ENCODE measurements at places on chromosomes 3 and 15.

DNA sequence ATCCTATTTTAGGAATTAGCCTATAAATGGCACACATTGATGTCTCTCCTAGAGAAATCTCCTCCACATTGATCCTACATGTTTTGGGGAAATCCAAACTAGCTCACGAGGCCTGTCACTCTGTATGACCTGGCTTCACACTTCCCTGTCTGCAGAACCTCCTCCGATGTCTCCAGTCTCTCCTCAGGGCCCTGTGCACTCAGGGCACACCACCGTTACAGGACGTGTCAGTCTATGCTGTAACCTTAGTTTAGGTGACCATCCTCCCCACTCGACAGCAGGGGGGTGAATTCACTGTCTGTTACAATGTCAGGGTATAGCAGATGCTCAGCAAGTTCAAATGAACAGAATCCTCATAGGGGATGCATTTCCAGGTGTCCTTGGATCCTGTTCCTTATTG, 249.1 kb downstream of the OCA2 start:
- H3K4me3 ChIP-seq, result no peak overlapping the region
- no peak for DNase-seq
- H3K27me3 ChIP-seq, result no peaks in the 10 kb centered on the region
- H3K36me3 ChIP-seq, result no peaks in the 10 kb centered on the region
- H3K4me1 ChIP-seq, result no peaks in the 10 kb centered on the region

GRCh38 chr3:45647148-45647619, 42.0 kb upstream of the SACM1L start:
- H3K27me3 ChIP-seq, result no peaks in the 10 kb centered on the region
- H3K4me1 ChIP-seq, result peaks cover 18% of the 10 kb centered on the region
- no peaks in the 10 kb centered on the region for H3K36me3 ChIP-seq
- no peak overlapping the region for H3K4me3 ChIP-seq

DNA sequence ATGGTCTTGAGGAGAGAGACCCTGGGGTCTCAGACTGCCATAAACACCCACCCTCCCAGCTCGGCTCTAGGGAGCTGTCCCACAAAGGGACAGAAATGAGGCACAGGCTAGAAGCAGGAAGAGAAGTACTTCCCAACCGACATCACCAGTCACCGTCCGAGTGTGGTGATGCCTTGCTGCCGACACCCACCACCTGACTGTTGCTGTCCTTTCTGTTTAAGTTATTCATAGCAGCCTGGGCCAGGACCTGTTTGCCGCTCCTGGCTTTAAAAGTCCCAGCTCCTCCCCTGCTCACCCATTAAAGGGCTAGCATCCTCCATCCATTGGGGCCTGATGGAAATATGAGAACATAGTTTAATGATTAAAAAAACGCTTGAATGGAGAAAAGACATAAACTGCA, 13.2 kb upstream of the SPG11 start:
- H3K36me3 ChIP-seq, result no peaks in the 10 kb centered on the region
- no peak overlapping the region for H3K27ac ChIP-seq
- DNase-seq, result no peak
- H3K4me1 ChIP-seq, result 0 out of 2 replicates have a peak, but pooled peaks cover 4% of the 10 kb centered on the region

- H3K27ac ChIP-seq, result no peak overlapping the region
- no peaks in the 10 kb centered on the region for H3K36me3 ChIP-seq
- DNase-seq, result no peak
- H3K4me3 ChIP-seq, result no peak overlapping the region
- peaks cover 22% of the 10 kb centered on the region for H3K4me1 ChIP-seq
These were observed 239.4 kb downstream of the XXYLT1 start for GRCh38 chr3:195031574-195032003.
